ENCODE measurements at places on chromosomes 1 and 21.
A peak's percentile ranks its signal among the peaks of the same experiment; 100 is the strongest.

- DNase-seq: peak; percentile 44
Observed at GRCh38 chr1:78619803-78620579, at the start of gene IFI44L. TSS of gene IFI44L (plus strand) at chr1:78620448. CDS start at chr1:78627916, 7,468 bp downstream.

DNA sequence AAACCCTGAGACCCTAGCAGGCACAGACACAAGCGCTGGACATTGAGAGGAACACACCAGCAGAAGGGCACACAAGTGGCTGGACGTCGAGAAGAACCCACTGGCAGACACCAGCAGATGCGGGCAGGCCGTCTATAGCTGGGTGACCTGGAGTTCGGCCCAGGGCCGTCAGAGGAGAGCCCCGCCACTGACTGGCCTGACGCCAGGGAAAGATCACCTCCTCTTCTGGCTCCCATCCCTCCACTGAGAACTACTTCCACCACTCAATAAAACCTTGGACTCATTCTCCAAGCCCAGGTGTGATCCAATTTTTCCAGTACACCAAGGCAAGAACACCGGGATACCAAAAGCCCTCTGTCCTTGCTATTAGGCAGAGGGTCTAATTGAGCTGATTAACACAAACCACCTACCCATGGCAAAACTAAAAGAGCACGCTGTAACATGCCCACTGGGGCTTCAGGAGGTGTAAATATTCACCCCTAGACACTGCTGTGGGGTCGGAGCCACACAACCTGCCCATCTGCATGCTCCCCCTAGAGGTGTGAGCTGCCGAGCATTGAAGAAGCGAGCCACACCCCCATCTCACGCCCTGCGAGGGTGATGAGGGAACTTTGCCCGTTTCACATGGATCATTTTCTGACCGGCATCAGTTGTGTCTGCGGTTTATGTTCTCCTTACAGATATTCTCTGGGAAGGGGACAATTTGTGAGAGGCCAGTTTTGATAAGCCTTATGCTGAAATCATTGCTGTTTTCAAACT is 104.8 kb downstream of the HLX start:
- no peak for DNase-seq

GRCh38 chr21:34552360-34553098 is 40.5 kb upstream of the KCNE1 start:
- DNase-seq: no peak

DNA sequence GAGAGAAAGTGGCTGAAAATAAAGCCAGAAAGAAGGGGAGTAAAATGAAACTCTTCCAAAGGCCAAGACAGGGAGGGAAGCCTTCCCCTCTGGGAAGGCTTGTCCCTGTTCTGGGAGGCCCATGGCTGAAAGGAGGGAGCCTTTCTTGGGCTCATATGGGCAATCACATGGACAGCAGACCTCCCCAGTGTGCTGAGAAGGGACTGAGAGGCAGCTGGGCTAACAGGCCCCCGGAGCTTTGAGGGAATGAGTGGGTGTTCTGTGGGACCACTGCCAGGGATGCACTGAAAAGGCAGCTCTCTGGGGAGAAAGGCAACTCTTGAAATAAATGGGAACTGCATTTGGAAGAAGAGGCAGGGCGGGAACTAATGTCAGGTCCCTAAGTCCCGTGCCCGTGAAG is 39.1 kb downstream of the KANK4 start:
- no peak for DNase-seq

DNA sequence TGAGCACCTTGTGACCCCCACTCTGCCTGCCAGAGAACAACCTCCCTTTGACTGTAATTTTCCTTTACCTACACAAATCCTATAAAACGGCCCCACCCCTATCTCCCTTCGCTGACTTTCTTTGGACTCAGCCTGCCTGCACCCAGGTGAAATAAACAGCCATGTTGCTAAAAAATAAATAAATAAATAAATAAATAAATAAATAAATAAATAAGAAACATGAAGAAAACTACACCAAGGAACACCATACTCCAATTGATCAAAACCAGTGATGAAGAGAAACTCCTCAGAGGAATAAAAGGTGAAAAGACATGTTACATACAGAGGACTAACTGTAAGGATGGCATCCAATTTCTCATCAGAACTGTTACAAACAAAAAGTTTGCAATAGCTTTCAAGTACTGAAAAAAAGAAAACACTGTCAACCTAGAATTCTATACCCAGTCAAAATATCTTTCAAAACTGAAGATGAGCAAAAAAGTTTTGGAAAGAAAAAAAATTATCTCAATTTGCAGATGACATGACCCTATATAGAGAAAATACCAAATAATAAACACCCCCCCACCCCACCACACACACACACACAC is 28.4 kb downstream of the NBPF6 start:
- DNase-seq: no peak

DNA sequence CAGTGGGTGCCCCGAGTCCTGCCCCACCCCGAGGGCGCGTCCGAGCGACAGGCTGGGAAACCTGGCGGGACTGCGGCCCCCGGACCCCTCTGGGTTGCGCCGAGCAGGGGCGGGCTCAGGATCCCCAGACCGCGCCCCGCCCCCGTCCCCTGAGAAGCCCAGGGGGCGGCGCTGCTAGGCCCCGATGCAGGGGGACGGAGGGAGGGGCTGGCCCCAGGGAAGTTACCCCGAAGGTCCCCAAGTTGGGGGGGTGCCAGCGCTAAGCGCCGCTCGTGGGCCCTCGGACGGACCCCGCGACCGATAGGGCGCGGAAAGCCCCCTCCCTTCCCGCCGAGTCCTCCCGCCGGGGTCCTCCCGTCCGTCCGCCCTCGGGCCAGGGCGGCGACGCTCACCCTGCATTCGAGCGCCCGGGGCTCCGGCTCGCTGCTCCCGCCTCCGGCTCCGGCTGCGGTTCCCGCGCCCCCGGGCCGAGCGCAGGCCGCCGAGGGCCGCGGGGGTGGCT is 414 bp downstream of the GPR153 start:
- no peak for DNase-seq
